ENCODE measurements at places on chromosomes 16 and 17.
A peak's percentile ranks its signal among the peaks of the same experiment; 100 is the strongest.

- peak; percentile 59 for DNase-seq
Measured at GRCh38 chr17:2724784-2725164, 13.2 kb upstream of the CLUH start.

DNA sequence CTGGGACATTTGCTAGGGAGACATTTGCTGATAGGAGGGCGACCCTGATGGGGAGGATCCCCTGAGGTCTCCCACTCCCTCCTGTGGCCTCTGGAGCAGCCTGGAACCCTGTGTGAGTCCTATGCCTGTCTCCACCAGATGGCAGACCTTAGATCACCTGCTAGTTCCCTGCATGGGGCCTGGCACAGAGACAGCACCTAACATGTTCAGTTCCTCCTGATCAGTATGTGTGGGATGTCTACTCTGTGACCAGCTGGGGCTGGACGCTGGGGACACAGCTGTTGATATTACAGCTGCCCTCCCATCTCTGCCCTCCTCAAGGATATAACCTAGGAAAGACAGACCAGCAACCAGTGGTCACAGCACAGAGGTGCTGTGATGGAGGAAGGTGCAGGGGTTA lies 1.1 kb upstream of the ADCY7 start:
- DNase-seq: peak; percentile 75

DNA sequence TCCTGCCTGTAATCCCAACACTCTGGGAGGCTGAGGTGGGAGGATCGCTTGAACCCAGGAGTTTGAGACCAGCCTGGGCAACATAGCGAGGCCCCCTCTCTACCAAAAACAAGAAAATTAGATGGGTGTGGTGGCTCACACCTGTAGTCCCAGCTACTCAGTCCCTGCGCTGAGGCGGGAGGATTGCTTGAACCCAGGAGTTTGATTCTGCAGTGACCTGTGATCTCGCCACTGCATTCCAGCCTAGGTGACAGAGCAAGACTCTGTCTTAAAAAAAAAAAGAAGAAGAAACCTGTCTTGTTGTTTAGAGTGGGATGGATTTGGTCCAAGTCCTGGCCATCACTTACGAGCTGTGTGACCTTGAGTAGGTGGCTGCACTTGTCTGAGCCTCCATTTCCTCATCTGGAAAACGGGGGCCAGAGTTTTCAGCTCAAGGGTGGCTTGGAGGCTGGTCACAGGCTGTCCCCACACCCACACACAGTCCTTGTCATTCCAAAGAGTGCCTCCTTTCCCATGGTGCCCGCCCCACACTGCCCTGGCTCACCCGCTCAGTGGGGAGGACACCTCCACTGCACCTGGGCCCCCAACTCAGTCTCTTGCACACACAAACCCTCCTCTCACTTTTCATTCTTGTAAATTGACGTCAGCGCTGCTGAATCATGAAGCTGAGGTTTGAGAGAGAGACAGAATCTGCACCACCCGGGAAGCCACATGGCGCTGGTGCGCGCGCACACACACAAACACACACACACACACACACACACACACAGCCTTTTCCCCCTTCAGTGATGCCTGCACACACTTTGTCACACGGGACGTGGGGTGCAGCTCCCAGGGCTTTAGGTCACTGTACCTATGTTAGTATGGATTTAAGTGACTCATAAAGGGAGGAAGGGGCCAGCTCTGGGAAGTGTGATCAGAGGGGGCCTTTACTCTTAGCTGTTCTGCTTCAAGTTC lies 4.2 kb downstream of the SOCS1 start:
- peak; percentile 91 for DNase-seq

DNA sequence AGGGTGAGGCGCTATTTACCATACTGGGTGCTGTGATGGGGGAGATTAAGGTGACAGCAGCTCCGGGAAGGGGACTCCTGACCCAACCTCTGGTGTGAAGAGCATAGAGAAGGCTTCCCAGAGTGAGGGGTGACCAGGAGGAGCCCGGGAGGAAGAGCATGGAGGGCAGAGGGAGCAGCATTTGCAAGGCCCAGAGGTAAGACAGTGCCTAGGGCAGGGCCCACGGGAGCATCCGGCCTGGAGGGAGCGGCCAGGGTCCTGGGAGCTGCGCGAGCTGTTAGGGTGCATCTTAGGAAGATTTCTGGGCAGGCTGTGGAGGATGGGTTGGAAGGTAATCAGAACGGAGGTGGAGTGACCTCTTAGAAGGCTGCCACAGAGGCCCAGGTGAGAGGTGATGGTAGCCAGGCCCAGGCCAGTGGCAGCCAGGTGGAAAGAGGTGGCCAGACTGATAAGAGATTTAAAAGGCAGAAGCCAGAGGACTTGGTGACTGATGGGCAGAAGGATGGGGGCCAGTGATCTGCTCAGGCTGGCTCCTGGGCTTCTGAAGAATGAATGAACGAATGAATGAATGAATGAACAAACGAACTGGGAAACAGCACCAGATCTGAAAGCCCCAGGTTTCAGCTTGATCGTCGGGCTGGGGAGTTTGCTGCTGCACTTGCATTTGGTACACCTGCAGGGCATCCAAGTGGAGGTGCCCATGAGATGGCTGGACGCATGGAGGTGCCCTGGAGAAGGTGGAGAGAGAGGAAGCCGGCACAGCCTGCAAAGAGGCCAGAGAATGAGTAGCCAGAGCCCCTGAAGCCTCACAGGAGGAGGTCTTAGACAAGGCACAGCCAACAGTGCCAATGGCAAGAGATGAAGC lies 13.0 kb upstream of the TMEM92 start:
- no peak for DNase-seq
